Stimulated activated CD4-positive, alpha-beta T cell treated with anti-CD3 and anti-CD28 coated beads, TNF-alpha, amount 100 ng/mL, for 4 hours (primary cell): ENCODE measurements at places on chromosomes 4 and X.

- DNase-seq = no peak
Observed at GRCh38 chrX:30275498-30275897, 28.6 kb downstream of the MAGEB1 start.

- no peak for DNase-seq
Observed at GRCh38 chr4:5824635-5825034, 68.3 kb downstream of the CRMP1 start.

- no peak for DNase-seq
Observed at GRCh38 chrX:44989995-44990770, 117.2 kb downstream of the KDM6A start.

DNA sequence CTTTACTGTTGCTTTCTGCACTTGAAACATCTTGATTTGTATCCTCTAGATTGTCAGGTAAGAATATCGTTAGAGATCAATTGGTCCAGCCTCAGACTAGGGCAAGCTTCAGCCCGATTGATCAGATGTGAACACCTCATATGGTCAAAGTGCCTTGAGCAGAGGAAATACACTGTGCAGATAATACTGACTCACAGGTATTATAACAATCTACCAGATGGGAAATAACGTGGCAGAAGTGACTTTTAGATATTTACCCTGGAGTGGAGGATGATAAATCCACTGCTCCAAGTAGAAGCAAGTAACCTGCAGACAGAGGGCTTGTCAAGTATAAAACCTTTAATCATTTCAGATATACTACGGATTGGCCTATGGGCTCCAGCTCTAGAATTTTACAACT lies 17.9 kb downstream of the VEGFC start:
- DNase-seq = no peak

- no peak for DNase-seq
Observed at GRCh38 chr4:155407480-155407879, 30.7 kb upstream of the MAP9 start.
